ENCODE measurements at places on chromosomes 4 and X.

GRCh38 chr4:76188557-76188956, 25.1 kb downstream of the SCARB2 start:
- peak; percentile 34 for DNase-seq

DNA sequence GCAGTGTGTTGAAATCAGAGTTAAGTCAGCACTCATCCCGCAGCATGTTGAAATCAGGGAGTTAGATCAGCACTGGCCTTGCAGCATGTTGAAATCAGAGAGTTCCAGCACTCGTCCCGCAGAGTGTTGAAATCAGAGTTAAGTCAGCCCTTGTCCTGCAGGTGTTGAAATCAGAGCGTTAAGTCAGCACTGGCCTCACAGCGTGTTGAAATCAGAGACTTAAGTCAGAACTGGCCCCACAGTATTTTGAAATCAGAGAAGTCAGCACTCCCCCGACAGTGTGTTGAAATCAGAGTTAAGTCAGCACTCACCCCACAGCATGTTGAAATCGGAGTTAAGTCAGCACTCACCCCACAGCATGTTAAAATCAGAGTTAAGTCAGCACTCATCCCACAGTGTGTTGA, 10.9 kb upstream of the UVSSA start:
- no peak for DNase-seq

DNA sequence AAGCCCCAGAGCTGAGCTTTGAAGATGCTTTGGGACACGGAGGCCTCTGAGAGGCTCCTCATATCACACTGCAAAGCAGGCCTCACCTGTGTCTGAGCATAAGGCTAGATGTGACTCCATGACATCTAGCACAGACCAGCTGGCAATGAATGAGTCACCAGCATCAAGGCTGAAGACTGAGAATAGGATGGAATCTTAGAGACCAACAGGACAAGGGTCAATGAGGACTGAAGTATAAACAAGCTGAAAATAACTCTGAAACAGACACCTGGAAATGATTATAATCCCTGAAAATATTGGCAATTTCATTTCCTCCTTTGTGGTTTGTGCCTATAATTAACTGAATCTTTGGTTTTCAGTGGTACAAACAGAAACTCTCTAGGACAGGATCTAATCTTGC, 87.1 kb upstream of the PRPS1 start:
- no peak for DNase-seq

- DNase-seq, result peak; percentile 4
These were observed 626 bp downstream of the JADE3 start for GRCh38 chrX:46912603-46913491.

- DNase-seq, result no peak
These were observed 5.7 kb upstream of the JADE1 start for GRCh38 chr4:128803783-128804182.

DNA sequence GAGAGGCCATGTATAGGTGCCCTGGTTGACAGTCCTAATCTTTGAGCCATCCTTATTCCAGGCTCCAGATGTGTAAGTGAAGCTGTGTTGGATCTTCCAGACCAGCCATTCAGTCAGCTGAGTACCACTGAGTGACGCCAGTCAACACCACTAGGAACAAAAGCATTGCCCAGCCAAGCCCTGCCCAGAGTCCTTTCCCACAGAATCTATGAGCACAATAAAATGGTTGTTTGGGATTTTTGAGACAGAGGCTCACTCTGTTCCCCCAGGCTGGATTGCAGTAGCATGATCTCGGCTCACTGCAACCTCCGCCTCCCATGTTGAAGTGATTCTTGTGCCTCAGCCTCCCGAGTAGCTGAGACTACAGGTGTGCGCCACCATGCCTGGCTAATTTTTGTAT, 262.5 kb downstream of the BCOR start:
- DNase-seq, result no peak

GRCh38 chrX:46712764-46713163, 46.2 kb downstream of the SLC9A7 start:
- no peak for DNase-seq
